ENCODE measurements at places on chromosomes 13 and 19.
A peak's percentile ranks its signal among the peaks of the same experiment; 100 is the strongest.

GRCh38 chr13:43663474-43664090 lies 123.2 kb downstream of the ENOX1 start:
- no peak for DNase-seq

DNA sequence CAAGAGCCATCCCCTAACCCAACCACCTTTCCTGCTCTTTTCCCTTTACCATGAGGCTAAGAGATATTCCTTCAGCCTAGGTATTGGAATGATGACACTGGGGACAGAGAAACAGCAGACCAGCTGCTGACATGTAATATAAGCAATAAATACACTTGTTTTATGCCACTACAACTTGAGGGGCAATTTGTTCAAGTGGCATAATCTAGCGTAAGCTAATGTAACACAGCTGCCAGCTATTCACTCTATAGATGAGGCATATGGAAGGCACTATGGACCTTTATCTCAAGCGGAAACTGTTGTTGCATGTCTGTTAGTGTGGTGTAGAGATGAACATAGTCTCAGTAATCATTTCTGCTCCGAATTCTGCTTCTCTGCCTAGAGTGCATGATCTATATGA lies 111.1 kb downstream of the STARD13 start:
- no peak for DNase-seq

- no peak for DNase-seq
These were observed 2541.1 kb downstream of the PCDH9 start for GRCh38 chr13:64688893-64689677.

GRCh38 chr13:99260216-99260615 lies 2.0 kb upstream of the GPR18 start:
- DNase-seq = no peak

- no peak for DNase-seq
These were observed 55.7 kb downstream of the KLF2 start for GRCh38 chr19:16380314-16380695.

GRCh38 chr13:48411841-48412531 lies 927 bp downstream of the LPAR6 start:
- DNase-seq = no peak

GRCh38 chr13:64910096-64910495 lies 2320.0 kb downstream of the PCDH9 start:
- no peak for DNase-seq

GRCh38 chr13:75830842-75831241 lies 194.7 kb downstream of the LMO7 start:
- no peak for DNase-seq

GRCh38 chr13:65631078-65631477 lies 1599.1 kb downstream of the PCDH9 start:
- no peak for DNase-seq

- DNase-seq = no peak
These were observed at the start of gene KCNN1 for GRCh38 chr19:17966550-17967256. KCNN1 (plus strand) TSS chr19:17967107; CDS start chr19:17973889, 6,782 bp downstream.

DNA sequence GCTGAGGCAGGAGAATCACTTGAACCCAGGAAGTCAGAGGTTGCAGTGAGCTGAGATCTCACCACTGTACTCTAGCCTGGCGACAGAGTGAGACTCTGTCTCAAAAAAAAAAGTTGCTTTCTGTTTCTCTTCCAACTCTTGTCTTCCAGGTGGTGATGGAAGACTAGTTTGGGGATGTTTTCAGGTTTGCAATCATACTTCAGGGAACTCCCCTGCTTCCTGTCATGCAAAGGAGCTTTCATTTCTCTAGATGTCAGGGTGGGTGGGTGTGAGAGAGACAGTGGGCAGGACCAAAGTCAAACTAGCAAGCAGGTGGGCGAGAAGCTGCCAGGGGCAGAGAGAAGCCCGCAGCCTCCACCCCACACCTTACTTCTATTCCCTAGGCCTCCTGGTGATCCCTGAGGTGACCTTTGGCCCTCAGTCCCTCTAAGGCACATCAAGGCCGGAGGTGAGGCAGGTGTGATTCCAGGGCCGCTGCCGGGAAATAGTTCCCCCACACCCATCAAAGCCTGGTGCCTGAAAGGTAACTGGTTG lies 25.7 kb downstream of the CCNE1 start:
- no peak for DNase-seq

DNA sequence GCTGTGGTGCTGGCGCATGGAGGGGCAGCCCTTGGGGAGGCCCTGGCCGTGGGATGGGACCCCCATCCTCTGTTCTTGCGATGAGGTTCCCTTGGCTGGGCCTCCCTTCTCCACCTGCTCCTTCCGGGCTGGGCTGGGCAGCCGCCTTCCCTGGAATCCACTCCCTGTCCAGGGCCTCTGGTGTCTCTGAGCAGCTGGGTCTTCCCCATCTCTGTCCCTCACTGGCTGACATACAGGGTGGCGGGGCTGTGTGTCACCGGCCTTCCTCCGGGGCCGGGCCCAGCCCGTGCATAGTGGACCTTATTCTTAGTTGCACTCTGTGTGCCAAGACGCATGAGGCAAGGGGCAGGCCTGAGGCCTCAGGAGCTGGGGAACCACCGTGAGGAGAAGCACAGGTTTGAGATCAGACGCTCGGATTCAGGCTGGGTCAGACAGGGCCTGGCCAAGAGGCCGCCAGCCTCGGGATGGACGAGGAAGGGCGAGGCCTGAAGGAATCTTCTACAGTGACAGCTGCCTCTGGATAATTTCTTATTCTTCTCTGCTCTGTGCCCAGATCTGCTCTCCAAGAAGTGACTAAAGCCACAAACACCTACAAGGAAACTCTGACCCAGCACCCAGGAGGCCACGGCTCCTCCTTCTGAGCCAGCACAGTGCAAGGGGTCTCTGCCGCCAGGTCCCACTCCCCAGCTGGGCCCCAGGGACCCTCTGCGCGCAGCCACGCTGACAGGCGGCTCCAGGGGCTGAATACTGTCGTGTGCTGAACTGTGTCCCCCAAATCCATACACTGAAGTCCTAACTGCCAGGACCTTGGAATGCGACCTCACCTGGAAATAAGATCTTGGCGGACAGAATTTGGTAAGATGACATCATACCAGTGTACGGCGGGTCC lies 11.0 kb downstream of the SGTA start:
- DNase-seq = no peak

- no peak for DNase-seq
These were observed 477 bp downstream of the PIP5K1C start for GRCh38 chr19:3699741-3700241.

DNA sequence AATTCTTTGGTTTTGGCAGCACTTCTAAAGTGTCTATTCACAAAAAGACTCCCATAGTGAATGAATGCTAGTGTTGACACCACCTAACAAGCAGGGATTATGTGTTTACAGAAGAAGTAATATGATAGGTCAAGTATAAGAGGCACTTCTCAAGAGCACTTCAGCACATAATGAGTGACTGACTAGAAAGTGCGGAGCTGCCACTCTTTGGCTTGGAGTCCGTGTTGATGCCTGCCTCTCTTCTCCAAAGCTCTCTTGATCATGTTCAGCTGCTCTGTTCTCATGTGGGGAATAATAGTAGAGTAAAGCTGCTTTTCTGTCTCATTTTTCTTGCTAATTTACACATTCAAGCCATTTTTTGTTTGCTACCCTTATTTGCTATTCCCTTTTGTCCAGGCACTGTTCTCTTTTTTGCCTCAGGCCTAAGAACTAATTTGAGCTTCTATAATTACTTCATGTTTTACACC lies 22.7 kb upstream of the MAB21L1 start:
- DNase-seq = peak; percentile 92

GRCh38 chr13:101258071-101258470 lies 158.2 kb downstream of the NALCN start:
- DNase-seq = peak; percentile 91

DNA sequence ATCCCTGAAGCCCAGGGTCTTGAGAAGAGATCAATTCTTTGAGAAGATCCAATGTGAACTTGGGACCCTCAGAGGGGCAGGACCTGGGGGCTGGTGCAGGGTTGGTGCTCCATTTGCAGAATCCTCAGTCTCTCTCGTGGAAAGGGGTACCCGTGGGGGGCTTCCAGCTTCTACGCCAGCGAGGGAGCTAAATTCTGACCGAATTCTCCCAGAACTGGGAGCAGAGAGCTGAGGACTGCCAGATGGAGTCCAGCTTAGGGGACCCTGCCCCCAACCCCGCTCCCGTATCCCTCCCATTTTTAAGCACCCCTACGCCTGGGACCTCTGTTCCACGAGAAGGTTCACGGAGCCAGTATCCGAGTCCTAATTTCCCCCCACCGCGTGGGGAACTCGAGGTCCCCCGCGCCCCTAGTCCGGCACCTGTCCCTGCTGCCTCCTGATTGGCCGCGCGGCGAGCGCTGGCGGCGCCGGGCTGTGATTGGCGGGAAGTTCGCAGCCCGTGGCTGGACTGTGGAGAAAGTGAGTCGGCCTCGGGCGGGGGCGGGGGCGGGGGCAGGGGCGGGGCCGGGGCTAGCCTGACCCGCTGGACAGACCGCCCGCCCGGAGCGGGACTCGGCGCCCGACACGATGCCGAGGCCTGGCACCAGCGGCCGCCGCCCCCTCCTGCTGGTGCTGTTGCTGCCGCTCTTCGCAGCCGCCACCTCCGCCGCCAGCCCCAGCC lies 4.4 kb upstream of the LTBP4 start:
- DNase-seq = no peak

DNA sequence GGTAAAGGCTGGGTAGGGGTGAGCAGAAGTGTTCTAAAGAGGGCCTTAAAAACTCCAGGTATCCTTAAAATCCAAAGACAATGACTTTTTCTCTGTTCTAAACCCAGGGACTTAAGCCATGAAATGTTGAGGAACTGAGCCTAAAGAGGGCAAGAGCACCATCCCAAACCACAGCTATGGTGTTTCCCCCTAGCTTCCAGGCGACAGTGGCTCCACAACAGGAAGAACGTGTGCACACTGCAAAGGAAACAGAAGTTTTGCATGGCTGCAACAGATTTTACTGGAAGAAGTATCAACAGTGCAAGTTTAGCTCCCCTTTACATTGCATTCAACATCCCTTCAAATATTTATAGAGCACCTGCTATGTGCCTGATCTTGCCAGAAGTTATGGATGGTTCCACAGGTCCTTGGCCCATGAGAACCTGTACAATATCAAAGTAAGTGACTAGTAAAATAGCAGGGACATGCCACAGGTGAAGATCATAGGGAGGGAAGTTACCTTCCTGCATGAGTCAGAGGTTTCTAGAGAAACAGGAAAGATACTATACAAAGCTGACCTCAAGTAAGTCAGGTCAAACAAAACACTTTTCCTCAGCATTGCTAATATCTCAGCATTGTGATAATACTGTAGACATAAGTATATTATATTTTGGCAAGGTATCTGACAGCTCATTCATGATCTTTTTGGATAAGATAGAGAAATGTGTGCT lies 8.4 kb upstream of the KCTD12 start:
- DNase-seq = no peak
